ENCODE measurements at places on chromosomes 3 and 15.
A peak's percentile ranks its signal among the peaks of the same experiment; 100 is the strongest.

DNA sequence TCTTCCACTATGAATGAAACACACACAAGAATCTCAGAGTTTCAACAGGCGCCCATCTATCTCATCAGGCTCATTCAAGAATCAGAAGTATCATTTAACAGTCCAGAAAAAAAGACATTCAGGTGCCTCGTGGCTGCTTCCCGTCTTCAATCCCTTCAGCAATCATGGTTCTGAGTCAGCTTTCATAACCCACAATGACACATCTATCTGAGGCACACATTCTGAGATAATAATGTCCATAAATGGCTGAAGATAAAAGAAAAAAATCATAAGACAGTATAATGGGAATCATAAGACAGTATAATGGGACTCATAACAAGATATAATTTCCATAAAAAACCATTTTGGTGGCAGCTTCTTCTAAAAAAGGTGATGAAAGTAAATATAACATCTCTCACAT is 52.4 kb downstream of the TNIK start:
- peak; percentile 38 for DNase-seq

GRCh38 chr15:69748576-69749185 is 296.1 kb downstream of the RPLP1 start:
- no peak for DNase-seq

GRCh38 chr3:104460477-104461406 is 906.0 kb upstream of the ALCAM start:
- no peak for DNase-seq

GRCh38 chr3:146160964-146161662 is at the start of gene PLOD2:
Gene PLOD2 (minus strand): TSS chr3:146161184. CDS start chr3:146160989, 195 bp downstream.
- peak; percentile 75 for DNase-seq

DNA sequence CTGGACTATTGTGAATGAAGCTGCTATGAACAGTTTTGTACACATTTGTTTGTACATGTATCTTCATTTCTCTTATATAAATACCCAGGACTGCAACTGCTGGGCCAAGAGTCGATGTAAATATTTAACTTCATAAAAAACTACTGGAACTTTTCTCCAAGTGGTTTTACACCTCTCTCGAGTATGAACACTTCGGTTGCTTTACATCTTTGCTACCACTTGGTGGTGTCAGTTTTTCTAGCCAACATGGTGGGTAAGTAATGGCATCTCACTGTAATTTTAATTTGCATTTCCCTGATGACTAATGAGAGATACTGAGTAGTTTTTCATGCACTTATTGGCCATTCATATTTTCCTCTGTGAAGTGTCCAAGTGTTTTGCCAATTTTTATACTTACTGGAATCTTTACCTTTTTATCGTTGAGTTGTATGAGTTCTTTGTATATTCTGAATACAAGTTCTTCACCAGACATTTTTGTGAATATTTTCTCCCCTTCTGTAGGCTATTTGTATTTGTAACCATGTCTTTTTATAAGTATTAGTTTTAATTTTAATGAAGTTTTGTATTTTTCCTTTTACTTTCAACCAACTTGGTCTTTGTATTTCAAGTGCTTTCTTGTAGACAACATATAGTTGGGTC is 44.4 kb downstream of the PCOLCE2 start:
- DNase-seq: peak; percentile 21

DNA sequence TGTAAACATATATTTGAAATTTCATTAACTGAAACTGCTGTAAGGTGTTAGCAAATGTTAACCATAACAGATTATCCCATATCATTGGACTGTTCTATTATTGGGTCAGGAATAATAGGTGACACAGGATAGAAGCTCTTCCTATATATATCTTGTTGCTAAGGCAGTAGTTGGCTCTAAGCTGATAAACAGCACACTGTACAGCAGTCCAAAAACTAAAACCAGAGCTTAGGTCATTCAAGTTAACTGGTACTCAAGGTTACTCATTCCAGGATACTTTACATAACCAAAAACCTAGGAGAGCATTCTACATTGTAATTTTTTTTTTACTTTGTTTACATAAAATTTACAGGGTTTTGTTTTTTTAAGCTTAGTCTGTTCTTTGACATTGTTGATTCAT is 8.9 kb downstream of the DNAJC19 start:
- DNase-seq: no peak

DNA sequence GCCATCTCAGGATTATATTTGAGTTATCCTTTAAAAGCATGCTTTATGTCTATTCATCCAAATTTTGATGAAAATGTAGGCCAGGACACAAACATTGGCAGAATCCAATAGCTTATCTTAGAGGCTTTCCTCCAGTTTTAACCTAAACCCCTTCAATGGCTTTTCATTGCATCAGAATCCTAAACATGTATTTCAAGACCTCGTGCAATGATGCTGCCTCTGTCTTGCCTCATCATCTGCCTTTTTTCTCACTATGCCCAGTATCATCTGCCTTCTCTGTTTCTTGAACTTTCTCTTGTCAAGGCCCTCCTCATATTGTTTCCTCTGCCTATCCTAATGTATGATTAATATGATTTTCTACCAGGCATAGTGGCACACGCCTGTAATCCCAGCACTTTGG is 76.1 kb upstream of the MAP4 start:
- no peak for DNase-seq

- DNase-seq: peak; percentile 55
These were observed 15.8 kb downstream of the LOXL1 start for GRCh38 chr15:73941871-73942635.

All from urothelium cell line (cell line).